ENCODE measurements at places on chromosomes 2 and 18.
A peak's percentile ranks its signal among the peaks of the same experiment; 100 is the strongest.

DNA sequence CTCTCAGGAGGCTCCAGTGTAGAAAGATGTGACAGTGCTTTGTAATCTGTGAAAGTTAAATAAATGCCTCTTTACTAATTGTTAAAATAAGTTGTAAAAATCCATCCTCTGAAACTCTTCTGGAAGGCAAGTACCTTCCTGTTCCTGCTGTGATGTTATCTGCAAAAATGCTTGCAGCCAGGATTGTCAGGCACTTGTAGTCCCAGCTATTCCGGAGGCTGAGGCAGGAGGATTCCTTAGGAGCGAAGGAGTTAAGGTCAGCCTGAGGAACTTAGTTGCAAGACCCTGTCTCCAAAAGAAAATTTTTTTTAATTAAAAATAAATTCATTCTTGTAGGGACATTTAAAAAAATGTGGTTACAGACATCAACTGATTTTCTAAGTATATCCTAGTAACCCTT, 22.7 kb upstream of the BMPR2 start:
- DNase-seq = no peak

DNA sequence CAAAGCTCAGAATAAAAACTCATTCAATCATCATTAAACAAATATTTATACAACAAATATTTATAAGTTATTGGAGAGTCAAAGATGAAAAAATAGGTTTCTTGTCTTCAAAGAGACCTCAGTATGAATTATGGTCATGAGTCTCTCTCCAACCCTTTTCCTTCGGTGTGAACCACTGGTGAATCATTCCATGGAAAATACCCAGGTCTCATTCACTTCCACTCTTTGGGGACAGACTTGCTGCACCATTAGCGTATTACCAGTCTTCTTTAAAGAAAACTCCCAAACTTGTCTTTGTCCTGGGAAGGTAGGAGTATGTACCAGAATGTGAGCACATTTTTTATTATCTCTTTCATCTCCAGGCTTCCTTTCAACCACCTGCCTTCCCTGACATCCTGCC, 257.4 kb upstream of the RBMS1 start:
- DNase-seq = no peak

GRCh38 chr2:96498021-96498431, 7.1 kb downstream of the NEURL3 start:
- no peak for DNase-seq

DNA sequence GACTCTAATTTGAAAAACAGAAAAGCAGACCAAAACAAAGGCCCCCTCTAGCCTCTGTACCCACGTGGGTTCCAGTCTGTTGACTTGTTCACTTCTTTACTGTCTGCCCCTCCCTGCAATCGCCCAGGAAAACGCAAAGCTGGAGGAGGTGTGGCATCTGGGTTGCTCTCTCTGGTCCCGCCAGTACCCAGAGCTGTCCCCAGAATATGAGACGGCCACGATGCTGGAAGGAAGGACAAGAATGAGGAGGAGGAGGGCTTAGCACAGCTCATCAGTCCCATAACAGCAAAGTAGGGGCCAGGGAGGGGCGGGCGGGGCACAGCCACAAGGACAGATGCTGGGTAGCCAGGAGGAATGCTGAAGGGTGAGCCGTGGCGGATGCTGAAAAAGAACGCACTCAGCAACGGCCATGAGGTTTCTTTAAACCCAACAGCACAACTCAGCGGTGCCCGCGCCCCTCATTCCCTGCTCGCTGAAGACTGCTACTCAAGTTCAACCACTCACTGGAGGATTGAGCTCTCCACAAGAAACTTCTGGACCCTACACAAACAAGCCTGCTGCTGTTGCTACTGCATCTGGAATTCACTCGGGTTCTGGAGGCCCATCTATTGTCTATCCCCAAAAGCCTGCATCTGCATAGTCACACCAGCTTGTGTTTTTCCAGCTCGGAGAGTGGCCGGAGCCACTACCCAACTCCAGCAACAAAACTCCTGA, 187.7 kb downstream of the HDAC4 start:
- no peak for DNase-seq

GRCh38 chr2:157107877-157108276, 149.6 kb upstream of the GALNT5 start:
- no peak for DNase-seq

GRCh38 chr18:48886520-48887293, 64.1 kb downstream of the SMAD7 start:
- DNase-seq = peak; percentile 9

- no peak for DNase-seq
Measured at GRCh38 chr2:206435742-206436141, 7.6 kb upstream of the ADAM23 start.

- no peak for DNase-seq
Measured at GRCh38 chr2:231722721-231723307, 14.5 kb downstream of the PTMA start.

- DNase-seq = no peak
Measured at GRCh38 chr2:204278454-204278853, 266.8 kb upstream of the PARD3B start.

- DNase-seq = no peak
Measured at GRCh38 chr2:122873951-122874350, 1118.5 kb downstream of the TSN start.

GRCh38 chr18:35510076-35510651, 12.4 kb upstream of the INO80C start:
- no peak for DNase-seq
